ENCODE measurements at places on chromosomes 11 and 22.

- DNase-seq: no peak
These were observed 86.8 kb upstream of the CHORDC1 start for GRCh38 chr11:90309693-90310092.

DNA sequence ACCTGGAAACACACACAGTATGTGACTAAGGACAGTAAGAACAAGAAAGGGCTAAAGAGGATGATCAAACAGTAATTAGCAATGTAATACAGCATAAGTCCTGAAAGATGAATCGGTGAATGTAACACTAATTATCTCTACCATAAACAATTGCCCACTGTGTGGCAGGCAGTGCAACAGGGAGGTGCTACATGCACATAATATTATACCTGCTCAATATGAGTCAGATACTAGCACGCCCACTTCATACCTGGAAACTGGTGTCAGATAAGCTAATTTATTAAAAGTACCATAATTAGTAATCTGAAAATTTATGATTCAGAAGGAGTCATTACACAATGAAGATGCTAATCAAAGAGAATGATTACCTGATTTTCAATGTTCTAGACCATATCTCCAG, 14.9 kb downstream of the CASP12 start:
- DNase-seq: no peak

DNA sequence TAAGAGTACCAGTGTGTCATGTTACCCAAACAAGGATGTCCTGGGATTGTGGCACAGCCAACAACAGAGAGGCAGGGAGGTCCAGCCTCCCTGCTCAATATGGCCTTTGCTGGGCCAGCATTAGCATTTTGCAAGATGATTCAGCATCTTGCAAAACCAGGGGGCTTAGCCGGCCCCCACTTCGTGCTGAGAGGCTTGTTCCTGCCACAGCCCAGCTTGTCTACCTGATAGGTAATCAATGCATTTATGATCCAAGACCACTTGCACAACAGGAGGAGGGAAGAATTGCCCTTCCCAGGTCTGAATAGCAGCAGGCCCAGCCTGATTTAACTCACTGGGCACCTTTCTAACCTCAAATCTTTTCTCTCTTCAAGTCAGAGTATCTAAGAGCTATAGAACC, 189.0 kb upstream of the SYT13 start:
- DNase-seq: no peak

DNA sequence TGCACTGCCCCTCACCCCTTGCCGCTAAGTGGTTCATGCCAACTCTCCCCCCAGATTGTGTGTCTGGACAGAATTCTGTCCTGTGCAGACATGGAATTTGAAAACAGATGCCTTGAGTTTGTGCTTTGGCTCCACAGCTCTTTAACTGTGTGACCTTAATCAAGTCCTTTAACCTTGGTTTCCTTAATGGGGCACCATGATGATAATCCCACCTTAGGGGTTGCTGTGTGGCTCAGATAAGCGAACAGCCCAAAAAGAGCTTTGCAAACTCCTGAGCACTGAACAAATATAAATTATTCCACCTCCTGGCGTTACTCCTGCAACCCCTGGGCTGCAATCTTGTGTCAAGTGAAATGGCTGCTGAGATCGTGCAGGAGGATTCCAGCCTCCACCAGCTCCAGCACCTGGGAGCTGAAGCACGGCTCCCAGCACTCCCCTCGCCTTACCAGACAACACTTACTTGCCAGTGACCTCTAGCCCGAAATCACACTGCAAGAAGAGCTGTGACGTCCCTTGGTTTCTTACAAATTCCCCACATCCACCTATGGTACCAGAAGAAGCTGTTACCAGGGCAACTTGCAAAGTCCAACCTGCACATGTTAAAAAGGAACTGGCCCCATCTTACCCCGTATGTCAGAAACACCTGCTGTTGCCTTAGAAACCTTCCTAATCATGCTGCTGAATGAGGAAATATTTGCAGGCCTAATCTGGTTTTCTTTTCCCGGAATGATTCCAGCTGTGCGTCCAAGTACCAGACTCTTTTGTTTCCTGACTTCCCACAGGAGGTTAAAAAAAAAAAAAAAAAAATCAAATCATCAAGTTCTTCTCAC, 13.2 kb downstream of the VPS37C start:
- DNase-seq: no peak

All from stimulated activated CD4-positive, alpha-beta T cell treated with anti-CD3 and anti-CD28 coated beads, Interleukin-4, amount 100 ng/mL, for 24 hours (primary cell).